HT-29 (cell line): ENCODE measurements at places on chromosomes 2 and 18. TPM values are rescaled to one million over a fixed set of nuclear protein-coding genes. Genes with fewer than 3 reads are reported as not detected.

Gene CXCR4
- total RNA-seq, result 4.9 and 5.4 TPM in 2 replicates

Gene EML6
- 3.0 and 3.1 TPM in 2 replicates for total RNA-seq

GRCh38 chr18:10482985-10483949 lies 28.8 kb downstream of the APCDD1 start:
- DNase-seq, result no peak

DNA sequence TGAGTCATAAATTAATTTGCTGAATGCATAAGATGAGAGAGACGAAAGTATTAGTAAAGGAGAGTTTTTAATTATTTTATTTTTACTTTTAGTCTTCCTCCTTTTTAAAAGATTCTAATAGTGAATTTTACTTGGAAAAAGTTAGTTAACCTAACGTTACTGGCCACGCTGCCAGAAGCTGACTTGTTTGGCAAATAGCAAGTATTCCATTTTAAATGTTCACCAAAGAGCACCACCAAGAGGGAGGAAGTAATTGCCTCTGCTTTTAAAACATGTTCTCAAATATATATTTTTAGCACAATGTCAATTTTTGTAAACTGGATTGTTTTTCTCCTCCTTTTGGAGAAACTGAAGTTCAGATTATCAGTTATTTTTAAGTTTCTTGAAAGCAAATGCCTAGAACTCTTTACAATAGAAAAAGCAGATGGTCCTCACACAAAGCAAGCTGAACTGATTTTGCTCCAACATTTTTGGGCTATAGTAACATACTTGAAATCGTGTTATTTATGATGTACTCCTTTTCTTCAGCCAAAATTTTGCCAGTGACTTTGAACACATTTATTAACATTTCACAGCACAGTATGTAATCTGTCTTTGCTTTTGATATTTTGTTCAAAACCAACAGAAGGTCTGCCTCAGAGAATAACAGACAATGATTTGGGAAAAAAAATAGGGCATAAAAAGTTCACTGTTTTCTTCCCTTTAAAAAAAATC lies 1311.0 kb upstream of the FAM98A start:
- no peak for DNase-seq

GRCh38 chr2:130332271-130333073 lies 10.2 kb upstream of the IMP4 start:
- peak; percentile 80 for DNase-seq

DNA sequence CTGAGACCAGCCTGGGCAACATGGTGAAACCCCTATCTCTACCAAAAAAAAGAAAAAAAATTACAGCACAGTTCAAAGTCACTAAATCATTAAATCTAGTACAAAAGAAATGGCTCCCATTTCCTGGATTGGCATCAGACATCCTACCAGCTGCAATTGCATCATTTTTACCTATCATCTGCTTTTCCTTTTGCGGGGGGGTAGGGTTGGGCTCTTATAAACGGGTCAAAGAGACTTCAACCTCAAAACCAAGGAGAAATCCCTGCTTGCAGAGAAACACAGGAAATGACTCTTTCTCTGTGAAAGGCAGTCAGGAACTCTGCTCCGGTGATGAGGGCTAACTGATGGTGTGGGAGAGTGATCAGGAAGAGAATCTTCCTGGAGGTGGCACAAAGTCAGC lies 45.3 kb upstream of the RFX8 start:
- DNase-seq, result no peak

DNA sequence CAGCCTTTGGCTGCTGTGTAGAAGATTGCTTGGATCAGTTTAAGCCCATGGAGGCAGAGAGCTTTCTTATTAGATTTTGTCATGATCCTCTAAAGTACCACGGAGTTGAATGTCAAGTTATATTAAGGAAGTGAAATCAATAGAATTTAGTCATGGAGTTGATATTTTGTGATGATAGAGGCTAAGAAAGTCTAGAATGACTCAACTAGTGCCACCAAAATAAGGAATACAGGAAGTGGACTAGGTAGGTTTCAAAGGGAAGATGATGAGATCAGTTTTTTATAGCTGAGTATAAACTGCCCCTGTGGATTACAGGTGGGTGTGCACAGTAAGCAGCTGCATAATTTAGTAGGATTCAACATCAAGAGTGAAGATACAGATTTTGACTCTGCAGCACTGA lies 25.2 kb downstream of the FBXO36 start:
- DNase-seq, result no peak

DNA sequence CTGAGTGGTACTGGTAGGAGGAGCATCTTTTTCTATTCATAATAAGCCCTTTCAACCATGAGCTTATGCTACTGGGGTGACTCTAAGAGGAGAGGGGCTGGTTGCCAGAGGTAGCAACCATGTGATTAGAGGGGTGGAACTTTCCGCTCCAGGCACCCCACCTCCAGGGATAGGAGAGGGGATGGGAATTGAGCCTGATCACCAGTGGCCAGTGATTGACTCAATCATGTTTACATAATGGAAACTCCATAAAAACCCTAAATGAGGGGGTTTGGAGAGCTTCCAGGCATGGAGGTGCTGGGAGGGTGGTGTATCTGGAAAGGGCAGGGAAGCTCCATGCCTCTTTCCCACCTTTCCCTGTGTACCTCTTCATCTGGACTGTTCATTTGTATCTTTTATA lies 46.6 kb upstream of the RHOB start:
- DNase-seq, result no peak

GRCh38 chr2:74385396-74385795 lies 5.3 kb upstream of the DCTN1 start:
- no peak for DNase-seq

Gene IL37
- total RNA-seq, result not detected in 2 replicates

- DNase-seq, result no peak
Observed at GRCh38 chr2:58101500-58101899, 54.9 kb downstream of the VRK2 start.

Gene ZNF638
- total RNA-seq, result 62.5 and 67.9 TPM in 2 replicates

Gene RND3
- total RNA-seq, result 48.0 and 63.4 TPM in 2 replicates

DNA sequence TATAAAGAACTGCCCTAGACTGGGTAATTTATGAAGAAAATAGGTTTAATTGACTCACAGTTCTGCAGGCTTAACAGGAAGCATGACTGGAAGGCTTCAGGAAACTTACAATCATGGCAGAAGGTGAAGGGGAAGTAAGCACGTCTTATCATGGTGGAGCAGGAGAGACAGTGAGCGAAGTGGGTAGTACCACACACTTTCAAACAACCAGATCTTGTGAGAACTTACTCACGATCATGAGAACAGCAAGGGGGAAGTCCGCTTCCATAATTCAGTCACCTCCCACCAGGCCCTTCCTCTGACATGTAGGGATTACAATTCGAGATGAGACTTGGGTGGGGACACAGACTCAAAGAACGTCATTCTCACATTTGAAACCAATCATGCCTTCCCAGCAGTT lies 260.1 kb upstream of the FAM98A start:
- DNase-seq, result no peak

- DNase-seq, result no peak
Observed at GRCh38 chr2:145075454-145076062, 555.6 kb upstream of the ZEB2 start.

DNA sequence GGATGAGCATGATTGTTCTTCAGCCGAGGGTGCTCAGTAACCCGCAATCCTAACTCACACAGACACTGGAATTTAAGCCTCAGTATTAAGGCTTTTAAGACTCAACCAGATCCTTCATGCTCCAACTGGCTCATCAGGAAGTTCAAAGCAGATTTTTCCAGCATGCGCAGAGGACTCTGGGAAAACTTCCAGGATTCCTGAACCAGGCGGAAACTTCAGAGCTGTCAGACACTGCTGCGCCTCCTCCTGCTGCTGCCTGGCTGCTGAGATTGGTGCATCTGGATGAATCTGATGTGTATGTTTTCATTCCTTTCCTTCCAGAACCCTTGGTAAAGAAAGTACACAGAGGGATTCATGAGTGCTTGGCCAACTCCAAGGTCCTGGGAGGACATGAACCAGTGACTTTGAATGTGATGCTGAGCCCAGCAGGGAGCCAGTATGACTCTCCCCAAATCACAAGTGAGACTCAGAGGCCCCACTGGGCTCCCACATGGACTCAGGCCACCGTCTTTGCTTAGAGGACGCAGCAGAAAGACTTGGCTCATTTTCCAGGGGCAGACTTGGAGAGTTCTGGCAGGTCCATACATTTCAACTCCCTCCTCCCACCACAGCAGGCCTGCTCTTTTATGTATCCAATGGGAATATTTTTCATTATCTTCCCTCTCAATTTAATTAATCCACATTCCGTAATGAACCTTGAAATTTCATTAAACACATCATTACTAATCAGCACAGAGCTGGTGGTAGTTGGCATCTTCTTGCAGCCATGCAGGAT lies 143.5 kb upstream of the HDAC4 start:
- DNase-seq, result peak; percentile 5

GRCh38 chr2:172861098-172861497 lies 125.5 kb downstream of the RAPGEF4 start:
- no peak for DNase-seq

GRCh38 chr2:81872006-81872405 lies 1567.5 kb upstream of the LRRTM1 start:
- DNase-seq, result no peak

- no peak for DNase-seq
Observed at GRCh38 chr18:55918444-55918843, 330.5 kb upstream of the TCF4 start.

GRCh38 chr2:86280191-86280667 lies 57.2 kb downstream of the REEP1 start:
- no peak for DNase-seq

- no peak for DNase-seq
Observed at GRCh38 chr2:48439102-48439501, 90.9 kb upstream of the STON1 start.

GRCh38 chr18:44602380-44602779 lies 78.3 kb upstream of the SETBP1 start:
- no peak for DNase-seq

DNA sequence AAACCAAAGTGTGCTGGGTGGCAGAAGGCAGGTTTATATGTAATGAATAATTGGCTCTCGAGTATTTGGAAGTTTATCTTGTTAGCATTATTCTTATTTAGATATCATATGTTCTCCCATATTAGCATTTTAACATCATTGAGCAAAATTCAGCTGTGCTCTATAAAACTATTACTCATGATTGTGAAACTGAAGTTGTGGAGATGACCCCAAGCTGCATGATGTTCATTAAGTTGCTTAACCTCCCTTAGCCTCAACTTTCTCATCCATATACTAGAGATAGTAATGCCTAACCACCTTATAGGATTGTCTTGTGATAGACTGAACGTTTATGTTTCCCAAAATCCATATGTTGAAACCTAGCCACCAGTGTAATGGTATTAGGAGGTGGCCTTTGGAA lies 346.3 kb downstream of the SATB2 start:
- DNase-seq, result no peak

DNA sequence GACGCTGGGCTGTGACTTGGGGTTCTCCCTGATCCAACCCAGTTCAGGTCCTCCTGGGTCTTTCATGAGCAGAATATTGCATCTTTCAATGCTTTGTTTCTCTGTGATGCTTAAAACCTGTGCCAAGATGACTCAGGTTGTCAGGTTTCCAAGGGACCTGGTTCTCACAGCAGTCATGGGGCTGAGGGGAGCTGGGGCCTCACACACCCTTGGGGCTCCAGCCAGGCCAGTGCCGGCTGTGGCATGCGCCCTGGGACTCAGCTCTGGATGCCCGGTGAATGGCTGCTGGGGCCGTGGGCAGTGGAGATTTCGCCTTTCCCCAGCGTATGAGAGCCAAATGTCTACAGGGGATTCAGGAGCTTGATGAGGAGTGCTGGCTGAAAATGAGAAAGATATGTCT lies 29.6 kb downstream of the EDAR start:
- DNase-seq, result no peak
